AML-193 (cell line): ENCODE measurements at places on chromosomes 3 and 15.

- no peak for DNase-seq
Measured at GRCh38 chr15:29294732-29295325, 25.2 kb upstream of the NSMCE3 start.

- no peak for DNase-seq
Measured at GRCh38 chr15:78389738-78390137, 48.3 kb upstream of the IREB2 start.

GRCh38 chr3:195563317-195563716, 20.2 kb upstream of the PPP1R2 start:
- no peak for DNase-seq

DNA sequence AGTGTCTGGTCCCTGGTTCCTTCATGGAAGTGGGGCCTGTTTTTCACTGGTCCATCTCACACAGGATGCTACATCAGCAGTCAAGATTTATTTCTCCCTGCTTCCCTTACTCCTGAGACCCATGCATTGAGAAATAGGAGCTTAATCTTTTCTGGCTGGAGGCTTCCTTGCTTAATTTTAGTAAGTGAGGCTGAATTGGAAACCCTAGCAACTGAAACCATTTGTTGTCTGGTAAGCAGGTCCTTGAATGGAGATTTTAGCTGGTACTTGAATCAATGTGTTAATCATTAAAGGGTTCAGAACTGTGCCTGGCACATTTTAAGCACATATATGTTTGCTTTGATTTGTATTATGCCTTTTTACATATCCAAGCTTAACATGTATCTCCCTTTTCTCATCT, 20.2 kb upstream of the MEF2A start:
- DNase-seq = no peak
